ENCODE measurements at places on chromosomes 4 and X.

- DNase-seq, result no peak
These were observed 103.1 kb upstream of the BMP3 start for GRCh38 chr4:80927420-80927819.

DNA sequence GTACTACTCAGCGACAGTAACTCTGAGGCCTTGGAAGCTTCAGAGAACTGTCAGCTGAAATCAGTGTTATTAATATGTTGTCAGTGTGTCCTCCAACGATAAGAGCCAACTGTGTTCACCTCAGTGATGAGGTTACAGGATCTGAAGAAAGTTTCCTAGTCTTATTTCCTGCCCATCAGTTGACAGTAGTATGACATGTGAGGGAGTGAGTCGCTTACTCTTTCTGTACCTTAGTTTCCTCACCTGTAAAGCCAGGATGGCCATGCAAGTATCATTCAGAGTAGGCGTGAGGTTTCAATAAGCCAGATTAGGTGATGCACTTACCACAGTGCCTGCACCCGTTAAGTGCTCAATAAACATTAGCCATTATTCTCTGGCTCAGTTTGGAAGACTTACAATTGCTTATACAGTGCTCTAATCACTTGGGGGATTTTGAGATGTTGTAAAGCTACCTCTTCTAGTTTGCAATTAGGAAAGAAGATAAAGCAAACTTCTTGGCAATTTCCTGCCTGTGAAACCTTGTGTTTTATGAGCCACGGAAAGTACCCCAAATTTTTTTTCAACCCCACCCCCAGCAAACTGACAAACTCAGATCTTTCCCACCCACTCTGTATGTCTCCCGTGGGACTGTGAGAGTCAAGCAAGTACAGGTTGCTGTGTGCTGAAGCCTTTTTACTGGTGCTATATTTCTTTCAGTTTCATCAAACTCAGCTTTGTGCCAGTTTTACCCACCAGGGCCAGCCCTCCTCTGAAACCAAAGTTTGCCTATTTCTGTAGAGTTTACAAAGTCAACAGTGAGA is 62.2 kb downstream of the ANXA3 start:
- DNase-seq, result no peak

DNA sequence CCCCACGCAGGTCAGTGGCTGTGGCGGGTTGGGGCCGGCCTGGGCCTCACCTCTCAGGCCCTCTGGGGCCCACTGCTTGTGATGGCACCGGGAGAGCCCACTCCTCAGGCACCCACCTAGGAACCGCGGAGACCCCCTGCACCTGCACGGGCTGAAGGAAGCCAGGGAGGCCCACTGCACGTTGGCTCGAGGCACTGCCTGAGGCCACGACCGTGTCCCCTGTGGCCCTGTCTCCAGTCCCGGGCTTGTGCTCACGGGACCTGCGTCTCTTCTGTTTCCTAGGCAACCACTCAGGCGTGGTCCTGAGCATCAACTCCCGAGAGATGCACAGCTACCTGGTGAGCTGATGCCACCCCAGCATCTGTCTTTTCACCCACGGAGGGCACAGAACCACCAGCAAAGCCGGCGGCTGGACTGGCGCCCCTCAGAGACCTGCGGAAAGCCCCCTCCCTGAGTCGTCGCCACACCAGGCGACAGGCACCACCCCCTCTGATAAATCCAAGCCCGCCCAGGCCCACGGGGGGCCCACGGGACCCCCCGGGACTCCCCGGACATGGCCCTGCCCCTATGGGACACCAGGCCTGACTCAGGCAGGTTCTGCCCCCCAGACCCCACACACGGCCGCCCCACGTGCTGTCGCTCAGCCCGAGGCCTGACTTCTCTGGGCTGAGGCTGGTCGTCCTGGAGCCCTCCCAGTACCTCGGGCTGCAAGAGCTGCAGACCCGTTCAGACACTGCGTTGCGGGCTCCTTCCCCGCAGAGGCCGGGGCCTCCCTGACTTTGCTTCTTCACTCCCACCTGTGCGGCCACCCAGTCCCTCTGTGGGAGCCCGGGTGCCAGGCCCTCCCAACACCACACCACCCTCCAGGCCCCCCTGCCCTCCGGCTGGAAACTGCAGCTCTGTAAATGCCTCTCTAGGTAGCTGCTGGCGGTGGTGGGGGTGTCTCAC is 199.5 kb downstream of the AFAP1 start:
- no peak for DNase-seq

- DNase-seq, result no peak
These were observed 733.7 kb upstream of the PABPC4L start for GRCh38 chr4:134935320-134935719.

DNA sequence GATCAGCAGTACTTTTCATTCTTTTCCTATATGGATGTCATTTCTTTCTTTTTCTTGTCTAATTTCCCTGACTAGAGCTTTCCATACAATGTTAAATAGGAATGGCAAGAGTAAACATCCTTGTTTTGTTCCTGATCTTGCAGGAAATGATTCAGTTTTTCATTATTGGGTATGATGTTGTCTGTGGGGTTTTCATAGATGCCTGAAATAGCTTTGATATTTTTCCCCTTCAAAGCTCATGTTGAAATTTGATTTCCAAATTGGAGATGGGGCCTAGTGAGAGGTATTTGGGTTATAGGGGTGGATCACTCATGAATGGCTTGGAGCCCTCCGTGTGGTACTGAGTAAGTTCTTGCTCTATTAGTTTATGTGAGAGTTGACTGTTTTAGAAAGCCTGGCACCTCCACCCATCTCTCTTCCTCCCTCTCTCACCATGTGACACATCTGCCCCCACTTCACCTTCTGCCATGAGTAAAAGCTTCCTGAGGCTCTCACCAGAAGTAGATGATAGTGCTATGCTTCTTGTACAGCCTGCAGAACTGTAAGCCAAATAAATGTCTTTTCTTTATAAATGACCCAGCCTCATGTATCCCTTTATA is 22.3 kb upstream of the VSIG1 start:
- no peak for DNase-seq

GRCh38 chr4:97994765-97995465 is 148.4 kb downstream of the STPG2 start:
- DNase-seq, result no peak

DNA sequence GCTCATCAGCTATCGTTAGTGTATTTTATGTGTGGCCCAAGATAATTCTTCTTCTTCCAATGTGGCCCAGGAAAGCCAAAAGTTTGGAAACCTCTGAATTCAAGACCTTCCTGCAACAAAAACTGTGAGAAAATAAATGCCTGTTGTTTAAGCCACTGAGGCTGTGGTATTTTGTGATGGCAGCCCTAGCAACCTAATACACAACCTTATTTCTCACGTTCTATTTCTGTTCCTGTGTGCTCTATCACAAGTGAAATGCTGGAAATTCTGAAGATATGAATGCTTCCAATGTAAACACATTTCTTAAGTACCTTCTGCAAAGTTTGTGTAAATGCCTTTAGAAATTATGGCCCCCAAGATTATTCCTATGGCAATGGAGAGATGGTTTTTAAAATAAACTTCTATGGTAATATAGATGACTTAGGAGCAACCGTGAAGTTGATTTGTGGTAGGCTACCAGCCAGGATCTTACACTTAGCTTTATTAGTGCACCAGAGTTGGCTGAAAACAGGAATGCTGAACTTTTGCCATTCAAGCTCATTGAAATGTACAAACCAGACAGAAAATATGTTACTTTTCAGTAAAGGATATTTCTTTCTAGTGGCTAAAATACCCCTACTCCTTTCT is 148.0 kb downstream of the USP46 start:
- no peak for DNase-seq

DNA sequence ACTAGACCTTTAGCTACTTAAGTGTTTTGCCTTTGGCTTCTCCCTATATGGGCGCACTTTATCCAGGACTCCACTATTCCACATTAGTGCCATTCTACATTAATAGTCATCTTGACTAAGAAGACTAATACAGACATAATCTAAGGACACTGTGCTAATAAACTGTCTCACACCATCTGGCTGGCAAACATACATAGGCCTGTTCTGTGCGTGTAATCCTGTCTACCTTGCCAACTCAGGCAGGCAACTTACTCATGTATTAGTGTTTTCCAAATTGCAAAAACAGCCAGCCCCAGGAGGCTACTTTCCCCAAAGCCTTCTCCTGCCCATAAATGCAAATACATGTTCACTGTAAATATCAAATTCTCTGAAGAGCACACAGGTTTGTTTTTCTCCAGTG is 587.3 kb downstream of the TMA16 start:
- DNase-seq, result no peak

DNA sequence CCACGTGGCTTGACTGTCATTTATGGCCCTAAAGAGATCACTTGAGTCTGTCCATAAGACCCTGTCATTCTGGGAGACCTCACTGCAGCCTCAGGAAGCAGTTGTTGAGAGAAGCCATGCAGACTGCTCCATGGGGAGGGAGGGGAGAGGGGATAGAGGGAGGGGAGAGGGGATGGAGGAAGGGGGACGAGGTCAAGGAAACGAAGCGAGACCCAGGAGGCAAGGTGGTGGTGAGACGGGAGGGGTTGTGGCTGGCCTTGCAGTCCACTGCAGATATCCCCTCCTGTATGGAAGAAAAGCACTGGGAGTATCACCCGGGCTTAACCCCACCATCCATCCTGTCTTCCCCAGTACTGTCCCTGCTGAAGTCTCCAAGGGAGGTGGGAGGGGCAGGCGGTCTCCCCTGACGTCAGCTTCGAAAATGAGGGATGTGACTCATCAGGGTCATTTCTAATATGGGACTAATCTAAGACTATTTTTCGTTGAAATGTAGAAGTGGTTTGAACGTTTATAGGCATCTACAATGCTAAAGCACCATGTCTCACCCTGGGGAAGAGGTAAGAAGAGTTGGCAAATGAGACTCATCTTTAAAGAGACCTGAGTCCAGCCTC is 5.6 kb downstream of the TMEM255A start:
- DNase-seq, result no peak

DNA sequence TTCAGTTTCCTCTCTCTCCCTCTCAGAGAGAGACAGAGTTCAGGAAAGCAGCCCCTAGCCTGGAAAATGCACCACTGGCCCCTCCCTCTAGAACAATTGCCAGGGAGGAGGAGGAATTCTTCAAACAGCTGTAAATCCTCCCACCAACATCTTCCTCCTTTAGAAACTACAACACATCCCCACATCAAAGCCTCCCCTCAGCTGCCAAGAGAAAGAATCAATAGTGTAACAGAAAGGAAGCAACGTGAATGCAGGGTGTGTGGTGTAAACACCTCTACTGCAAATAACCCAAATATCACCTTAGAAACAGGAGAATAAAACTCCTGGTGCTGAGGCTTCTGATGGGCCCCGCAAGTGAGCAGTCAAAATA is 249.9 kb upstream of the GATB start:
- no peak for DNase-seq

- no peak for DNase-seq
These were observed 25.1 kb upstream of the JAKMIP1 start for GRCh38 chr4:6225469-6225868.

GRCh38 chrX:11438767-11439166 is 145.6 kb downstream of the AMELX start:
- DNase-seq, result no peak

- DNase-seq, result no peak
These were observed 1233.4 kb upstream of the ADGRL3 start for GRCh38 chr4:59966758-59967157.

DNA sequence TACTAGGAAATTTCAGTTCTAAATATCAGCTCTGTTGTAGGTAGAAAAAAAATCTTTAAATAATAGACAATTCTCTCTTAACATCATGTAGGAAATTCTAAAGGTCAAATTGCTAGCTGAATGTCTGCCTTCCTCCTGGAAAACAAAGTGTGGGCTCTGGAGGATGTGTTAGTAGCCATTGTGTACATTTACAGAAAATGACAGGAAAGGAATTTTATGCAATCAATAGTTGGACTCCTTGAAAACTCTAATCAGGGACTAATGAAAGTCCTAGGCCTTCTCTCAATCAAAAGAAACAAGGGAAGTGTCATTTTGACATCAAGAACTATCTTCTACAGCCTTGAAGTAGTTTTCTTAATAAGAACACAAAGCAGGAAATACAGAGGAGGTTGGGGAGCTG is 174.6 kb downstream of the ANKRD50 start:
- no peak for DNase-seq

GRCh38 chrX:136920001-136920400 is 39.5 kb upstream of the RBMX start:
- DNase-seq, result no peak

DNA sequence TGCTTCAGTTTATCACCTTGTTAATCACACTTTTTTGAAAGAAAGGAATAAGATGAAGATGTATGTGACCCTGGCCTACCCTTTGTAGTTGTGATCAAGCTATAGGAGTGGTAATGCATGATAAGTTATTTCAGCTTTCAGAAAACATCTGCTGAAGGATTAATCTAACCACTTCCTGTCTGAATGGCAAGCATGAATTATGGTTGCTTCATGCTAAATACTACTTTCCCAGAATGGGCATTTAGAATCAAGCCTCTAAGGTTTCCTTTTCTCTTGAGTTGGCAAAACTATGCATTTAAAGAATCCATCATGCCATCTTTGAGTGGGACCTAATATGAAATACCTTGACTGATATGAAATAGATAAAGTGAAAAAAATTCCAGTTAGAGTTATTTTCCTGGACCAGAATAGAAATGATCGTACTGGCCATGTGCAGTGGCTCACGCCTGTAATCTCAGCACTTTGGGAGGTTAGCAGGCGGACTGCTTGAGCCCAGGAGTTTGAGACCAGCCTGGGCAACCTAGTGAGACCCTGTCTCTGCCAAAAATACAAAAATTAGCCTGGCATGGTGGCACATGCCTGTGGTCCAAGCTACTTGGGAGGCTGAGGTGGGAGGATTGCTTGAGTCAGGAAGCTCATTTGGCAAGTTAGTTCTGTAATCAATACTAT is 59.1 kb downstream of the ANXA3 start:
- DNase-seq, result no peak

GRCh38 chr4:95545546-95545945 is 3.2 kb downstream of the UNC5C start:
- no peak for DNase-seq

DNA sequence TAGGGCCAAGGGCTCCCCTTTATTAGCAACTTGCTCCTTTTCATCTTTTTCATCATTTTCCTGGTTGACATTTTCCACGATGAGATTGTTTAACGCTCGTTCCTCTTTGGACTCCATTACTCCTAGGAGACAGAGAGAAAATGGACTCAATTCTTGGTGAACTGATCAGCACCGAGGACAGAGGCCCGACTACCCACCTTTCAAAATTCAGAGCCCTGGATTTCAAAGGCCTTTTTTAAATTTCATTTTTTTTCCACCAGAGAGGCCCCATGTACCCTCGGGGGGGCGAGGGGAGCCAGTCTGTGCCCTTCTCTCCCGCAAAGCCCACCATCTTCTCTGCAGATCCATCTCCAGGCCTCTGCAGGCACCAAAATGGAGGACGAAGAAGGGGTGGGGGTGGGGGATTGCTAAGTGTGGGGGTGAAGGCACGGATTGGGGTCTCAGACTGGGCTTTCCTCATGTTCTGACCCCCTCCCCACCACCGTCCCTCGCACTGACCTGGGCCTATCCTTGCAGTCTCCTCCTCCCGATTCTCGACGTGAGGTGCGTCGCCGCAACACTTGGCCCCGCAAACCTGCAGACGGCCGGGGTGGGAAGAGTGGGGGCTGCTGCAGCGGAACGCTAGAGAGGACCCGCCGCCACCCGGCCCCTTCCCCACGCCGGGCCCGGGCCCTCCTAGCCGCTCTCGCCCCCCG is 783 bp downstream of the BEX2 start:
- DNase-seq, result no peak
